ENCODE measurements at places on chromosomes 1 and 21.

- DNase-seq, result no peak
These were observed 38.3 kb upstream of the PRSS38 start for GRCh38 chr1:227777156-227777555.

GRCh38 chr1:248837045-248837780 lies 811 bp upstream of the ZNF672 start:
- no peak for DNase-seq

DNA sequence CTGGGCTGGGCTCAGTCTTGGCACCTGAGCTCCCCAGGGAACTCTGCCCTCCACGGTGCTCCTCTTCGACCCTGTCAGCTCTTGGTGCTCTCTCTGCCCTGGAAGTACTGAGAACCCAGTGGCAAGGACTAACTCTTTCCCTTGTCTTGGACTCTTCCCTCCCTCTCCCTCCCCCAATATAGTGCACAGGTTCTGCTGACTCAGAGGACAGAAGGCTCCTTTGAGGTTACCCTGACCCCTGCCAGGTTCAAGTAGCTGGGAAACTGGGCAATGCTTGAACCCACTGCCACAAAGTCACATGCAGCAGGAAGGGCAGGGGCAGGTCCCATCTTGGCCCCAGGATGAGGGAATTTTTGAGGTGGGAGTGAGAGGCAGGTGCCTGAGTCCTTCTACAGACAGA lies 20.3 kb downstream of the KCNQ4 start:
- no peak for DNase-seq

DNA sequence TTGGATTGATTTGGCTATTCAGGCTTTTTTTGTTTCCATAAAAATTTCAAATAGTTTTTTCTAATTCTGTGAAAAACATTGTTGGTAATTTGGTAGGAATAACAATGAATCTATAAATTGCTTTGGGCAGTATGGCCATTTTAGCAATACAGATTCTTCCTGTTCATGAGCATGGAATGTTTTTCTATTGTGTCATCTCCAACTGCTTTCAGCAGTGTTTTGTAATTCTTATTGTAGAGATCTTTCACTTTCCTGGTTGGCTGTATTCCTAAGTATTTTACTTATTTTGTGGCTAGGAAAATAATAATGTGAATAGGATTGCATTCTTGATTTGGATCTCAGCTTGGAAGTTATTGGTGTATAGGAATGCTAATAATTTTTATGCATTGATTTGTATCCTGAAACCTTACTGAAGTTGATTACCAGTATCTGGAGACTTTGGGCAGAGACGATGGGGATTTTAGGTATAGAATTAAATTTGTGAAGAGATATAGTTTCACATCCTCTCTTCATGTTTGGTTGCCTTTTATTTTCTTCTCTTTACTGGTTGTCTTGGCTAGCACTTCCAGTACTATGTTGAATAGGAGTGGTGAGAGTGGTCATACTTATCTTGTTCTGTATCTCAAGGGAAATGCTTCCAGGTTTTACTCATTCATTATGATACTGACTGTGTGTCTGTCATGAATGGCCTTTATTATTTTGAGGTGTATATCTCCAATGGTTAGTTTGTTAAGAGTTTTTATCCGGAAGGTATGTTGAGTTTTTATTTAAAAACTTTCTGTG lies 57.3 kb downstream of the DRAM2 start:
- DNase-seq, result peak; percentile 40

- DNase-seq, result peak; percentile 98
These were observed 53.0 kb upstream of the DESI2 start for GRCh38 chr1:244599937-244600350.

DNA sequence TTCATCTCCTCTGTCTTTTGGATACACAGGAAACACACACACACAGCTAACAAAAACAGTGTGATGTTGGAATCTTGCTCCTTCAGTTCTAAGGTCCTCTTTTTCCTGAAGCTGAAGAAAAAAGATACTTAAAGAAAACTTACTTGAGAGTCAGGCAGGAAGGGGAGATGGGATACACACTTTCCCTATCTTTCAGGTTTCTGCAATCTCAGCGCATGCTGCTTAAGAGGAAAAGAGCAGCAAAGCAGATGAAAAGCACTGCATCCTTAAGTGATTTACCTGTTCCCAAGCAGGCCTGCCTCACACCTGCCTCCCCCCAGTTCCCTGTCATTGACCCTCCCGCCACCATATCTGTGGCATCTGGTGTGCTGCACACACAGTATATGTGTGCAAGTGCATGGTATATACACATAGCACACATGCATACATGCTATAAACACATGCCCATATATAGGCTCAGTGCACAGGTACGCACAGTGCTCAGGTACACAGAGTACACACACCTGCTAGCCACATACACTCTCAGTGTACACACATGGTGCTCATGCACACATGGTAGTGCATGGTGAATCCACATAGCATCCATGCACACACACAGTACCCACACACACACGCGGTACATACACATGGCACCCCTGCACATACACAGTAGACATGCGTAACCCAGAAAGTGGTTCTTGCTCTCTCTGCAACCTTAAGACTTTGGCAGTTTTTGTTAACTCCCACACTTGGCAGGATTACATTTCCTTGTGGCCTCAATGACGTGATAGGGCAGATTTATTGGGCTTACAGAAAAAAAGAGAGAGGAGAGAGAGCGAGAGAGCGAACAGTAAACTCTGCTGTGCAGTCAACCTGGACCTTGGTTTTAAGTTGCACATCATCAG lies 166.9 kb downstream of the TOMM20 start:
- DNase-seq, result peak; percentile 99

Measured in fibroblast of mammary gland (primary cell).